Stimulated activated CD4-positive, alpha-beta T cell treated with anti-CD3 and anti-CD28 coated beads, Interleukin-4, amount 100 ng/mL, for 48 hours (primary cell): ENCODE measurements at places on chromosomes 7 and 10.

GRCh38 chr10:107546284-107546683 lies 381.8 kb upstream of the SORCS1 start:
- DNase-seq, result no peak

DNA sequence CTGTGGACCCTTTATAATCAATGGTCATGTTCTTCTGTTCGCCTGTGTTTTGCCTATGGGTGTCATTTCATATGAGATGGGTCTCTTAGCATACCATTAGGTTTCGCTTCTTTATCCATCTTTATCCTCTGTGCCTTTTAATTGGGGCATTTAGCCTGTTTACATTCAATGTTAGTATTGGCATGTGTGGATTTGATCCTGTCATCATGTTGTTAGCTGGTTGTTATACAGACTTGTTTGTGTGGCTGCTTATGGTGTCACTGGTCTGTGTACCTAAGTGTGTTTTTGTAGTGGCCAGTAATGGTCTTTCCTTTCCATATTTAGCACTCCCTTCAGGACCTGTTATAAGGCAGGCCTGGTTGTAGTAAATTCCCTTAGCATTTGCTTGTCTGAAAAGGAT lies 90.3 kb downstream of the MYO3A start:
- DNase-seq, result no peak

DNA sequence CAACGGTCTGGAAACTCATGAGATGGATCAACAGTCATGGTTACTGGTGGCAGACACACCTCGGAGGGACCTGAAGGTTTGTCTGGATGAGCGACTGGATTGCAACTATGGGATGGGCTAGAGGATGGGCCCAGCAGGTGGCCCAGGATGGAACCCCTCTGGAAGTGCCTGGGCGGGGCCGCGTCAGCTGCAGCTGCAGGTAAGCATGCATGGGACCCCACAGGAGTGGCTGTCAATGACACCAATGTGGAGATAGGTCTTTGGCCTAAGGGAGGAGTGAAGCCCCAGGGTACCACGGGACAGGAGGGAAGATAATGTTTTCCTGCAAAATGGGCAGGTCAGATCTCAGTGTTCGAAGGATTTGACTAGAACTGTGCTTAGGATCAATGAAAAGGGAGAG lies 103.4 kb downstream of the LANCL2 start:
- DNase-seq, result no peak

DNA sequence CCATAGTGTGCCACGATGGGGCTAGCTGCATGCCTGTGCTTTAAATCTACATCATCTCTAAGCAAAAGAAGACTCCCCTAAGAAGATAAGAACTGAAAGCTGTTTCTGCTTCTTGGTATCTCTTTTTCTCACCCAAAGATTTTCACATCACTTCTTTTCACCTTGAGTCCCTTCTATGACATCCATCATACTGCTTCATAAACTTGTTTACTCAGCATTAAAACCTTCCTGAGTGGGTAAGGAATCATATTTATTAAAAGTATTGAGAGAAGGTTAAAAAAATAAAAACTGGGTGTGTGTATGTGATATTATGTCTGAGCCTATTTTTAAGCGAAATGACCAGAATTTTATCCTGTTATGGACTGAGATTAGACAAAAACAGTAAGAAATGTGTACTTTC lies 150.3 kb downstream of the HPSE2 start:
- no peak for DNase-seq

DNA sequence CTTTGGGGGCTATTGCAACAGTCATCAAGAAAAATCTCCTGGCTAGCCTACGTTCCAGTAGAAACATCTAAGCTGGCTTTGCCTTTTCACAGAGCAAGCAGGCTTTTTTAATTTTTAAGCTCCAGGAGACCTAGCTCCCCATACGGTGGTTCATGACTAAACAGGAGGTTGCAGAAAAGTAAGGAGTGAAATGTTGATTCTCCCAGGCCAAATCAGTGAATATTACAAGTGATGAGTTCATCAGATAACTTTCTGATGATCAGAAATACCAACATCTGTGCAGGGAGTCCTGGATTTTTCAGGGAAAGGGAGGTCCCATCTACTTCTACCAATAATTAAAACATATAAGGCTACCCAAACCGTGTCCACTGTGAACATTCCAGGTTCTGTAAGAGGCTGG lies 477.3 kb upstream of the CELF2 start:
- no peak for DNase-seq

- no peak for DNase-seq
These were observed 116.1 kb upstream of the PCBD1 start for GRCh38 chr10:71004176-71005075.
